ENCODE measurements at places on chromosomes 12 and 14. TPM values are rescaled to one million over a fixed set of nuclear protein-coding genes. Genes with fewer than 3 reads are reported as not detected.

- H3K36me3 ChIP-seq, result no peaks in the 10 kb centered on the region
- H3K27ac ChIP-seq, result no peak overlapping the region
- DNase-seq, result no peak
- no peak overlapping the region for H3K4me3 ChIP-seq
- H3K4me1 ChIP-seq, result no peaks in the 10 kb centered on the region
Measured at GRCh38 chr14:86221000-86221399, 691.1 kb downstream of the FLRT2 start.

DNA sequence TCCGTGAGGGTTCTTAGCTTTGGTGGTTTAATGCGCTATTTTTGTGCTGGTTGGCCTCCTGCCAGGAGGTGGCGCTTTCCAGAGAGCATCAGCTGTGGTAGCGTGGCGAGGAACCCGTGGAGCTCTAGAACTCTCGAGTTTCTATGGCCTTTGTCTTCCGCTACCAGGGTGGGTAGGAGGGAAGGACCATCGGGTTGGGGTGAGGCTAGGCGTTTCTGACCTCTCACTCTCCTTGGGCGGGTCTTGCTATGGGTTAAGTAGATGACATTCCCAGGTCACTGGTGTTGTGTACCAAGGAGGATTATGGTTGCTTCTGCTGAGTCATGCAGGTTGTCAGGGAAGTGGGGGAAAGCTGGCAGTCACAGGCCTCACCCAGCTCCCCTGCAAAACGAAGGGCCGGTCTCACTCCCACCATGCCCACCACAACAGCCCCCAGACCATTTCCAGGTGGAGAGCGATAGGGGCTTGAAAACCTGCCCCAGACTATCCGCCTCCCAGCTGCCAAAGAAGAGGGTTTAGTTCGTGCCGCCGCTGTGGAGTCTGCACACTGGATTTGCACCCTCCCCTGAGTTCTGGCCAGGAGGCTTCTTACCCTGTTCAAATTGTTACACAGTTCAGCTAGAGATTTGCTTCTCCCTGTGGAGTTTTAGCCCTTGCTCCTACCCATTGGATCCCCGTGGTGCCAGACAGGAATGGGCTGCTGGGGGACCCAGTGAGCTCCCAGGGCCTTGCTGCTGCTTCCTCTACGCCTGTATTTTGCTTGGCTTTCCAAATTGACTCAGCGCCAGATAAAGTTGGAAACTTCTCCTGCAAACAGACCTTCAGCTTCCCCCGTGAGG, 21.9 kb downstream of the RNFT2 start:
- H3K4me1 ChIP-seq, result no peaks in the 10 kb centered on the region
- DNase-seq, result peak; percentile 47
- no peak overlapping the region for H3K4me3 ChIP-seq
- H3K27me3 ChIP-seq, result no peaks in the 10 kb centered on the region
- H3K36me3 ChIP-seq, result no peaks in the 10 kb centered on the region

Gene KLHL33
- total RNA-seq, result 0.72 TPM

DNA sequence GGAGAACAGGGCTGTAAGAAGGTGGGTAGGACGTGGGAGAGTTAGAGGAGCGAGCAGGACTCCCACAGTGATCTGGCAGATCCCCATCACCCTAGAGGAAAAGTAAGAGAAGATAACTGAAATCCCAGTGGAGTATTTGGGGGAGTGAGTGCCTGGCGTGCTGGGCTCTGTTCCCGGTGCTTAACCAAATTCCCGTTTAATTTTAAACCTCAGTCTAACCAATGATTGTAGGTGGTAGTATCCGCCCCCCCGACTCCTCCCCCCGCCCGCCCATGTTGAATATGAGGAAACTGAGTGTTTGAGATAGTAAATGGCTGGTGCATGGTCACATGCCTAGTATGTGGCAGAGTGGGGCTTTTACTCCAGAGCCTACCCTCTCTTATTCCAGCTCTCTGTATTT, 1.2 kb downstream of the TARBP2 start:
- H3K27ac ChIP-seq, result no peak overlapping the region
- no peaks in the 10 kb centered on the region for H3K27me3 ChIP-seq
- peaks cover 36% of the 10 kb centered on the region for H3K4me1 ChIP-seq

DNA sequence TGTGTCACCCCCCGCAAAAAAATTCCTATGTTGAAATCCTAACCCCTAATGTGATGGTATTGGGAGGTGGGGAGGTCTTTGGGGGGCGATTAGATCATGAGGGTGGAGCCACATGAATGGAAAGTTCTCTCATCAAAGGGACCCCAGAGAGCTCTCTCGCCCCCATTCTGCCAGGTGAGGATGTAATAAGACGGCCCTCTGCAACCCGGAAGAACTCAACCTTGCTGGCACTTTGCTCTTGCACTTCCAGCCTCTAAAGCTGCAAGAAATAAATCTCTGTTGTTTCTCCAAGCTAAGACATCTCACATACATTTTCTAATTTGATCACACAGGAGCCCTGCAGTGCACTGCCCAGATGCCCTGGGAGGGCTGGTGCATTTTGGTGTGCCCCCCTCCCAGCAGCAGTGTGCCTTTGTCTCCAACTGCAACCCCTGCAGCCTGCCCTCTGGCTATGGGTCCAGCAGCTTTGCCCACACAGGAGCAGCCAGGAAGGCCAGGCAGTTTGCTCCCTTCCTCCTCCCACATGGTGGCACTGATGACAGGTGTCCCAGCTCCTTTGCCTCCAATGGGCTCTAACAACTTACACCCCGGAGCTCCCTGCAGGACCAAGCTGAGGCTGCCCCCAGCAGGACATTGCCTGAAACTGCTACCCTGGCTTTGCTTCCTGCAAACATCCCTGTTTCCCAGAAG, 59.3 kb downstream of the C14orf132 start:
- no peak overlapping the region for H3K27ac ChIP-seq
- H3K4me1 ChIP-seq, result no peaks in the 10 kb centered on the region
- no peak overlapping the region for H3K4me3 ChIP-seq
- peak; percentile 16 for DNase-seq
- no peaks in the 10 kb centered on the region for H3K36me3 ChIP-seq

- no peak overlapping the region for H3K4me3 ChIP-seq
- no peak for DNase-seq
- H3K36me3 ChIP-seq, result no peaks in the 10 kb centered on the region
- no peaks in the 10 kb centered on the region for H3K4me1 ChIP-seq
Measured at GRCh38 chr12:70598467-70599193, 38.6 kb downstream of the PTPRB start.

- H3K4me3 ChIP-seq, result no peak overlapping the region
- peaks cover 27% of the 10 kb centered on the region for H3K27me3 ChIP-seq
- no peak overlapping the region for H3K27ac ChIP-seq
Measured at GRCh38 chr12:1531654-1532374, 62.6 kb downstream of the FBXL14 start.

Gene IAPP
- total RNA-seq, result not detected

DNA sequence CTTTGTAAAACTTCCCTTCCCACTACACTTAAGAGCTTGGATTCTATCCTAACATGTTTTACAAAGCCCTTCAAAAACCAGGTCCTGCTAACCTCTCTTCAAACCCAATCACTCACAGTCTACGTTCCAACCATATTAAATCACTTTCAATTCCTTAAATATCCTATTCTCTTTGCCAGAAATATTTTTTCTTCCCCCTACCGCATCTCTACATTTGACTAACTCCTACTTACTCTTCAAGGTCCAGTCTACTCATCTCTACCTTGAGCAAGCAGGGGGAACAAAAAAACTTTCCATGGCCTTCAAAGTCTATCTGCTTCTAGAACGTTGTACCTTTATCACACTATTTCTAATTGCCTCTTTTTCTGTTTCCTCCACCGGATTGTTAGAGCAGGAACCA, 6.1 kb downstream of the ERGIC2 start:
- H3K4me3 ChIP-seq, result no peak overlapping the region
- peaks cover under 1% of the 10 kb centered on the region for H3K4me1 ChIP-seq

Gene DNAI7
- total RNA-seq, result 0.25 TPM

DNA sequence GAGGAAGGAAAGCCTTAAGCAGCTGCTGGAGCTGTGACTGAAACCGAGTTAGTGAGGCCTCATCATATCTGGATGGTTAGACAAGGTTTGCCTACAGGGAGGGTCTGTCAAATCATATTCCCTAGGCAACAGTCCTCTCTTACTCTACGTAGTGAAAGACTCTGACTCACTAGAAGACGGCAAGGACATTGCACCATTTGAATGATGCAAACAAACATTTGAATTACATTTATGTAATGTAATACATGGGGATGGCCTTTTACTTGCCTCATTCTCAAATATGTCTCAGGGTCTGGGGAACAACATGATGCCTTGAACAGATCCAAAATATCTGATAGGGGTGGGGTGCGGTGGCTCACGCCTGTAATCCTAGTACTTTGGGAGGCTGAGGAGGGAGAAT, 29.8 kb upstream of the STRAP start:
- H3K4me3 ChIP-seq, result no peak overlapping the region
- no peak for DNase-seq
- H3K27ac ChIP-seq, result no peak overlapping the region
- peaks cover 3% of the 10 kb centered on the region for H3K27me3 ChIP-seq
- H3K4me1 ChIP-seq, result no peaks in the 10 kb centered on the region

All from CD4-positive, CD25-positive, alpha-beta regulatory T cell (primary cell).